ENCODE measurements at places on chromosomes 13 and 19.

GRCh38 chr13:49594576-49594975, 9.2 kb upstream of the RCBTB1 start:
- no peak for DNase-seq

DNA sequence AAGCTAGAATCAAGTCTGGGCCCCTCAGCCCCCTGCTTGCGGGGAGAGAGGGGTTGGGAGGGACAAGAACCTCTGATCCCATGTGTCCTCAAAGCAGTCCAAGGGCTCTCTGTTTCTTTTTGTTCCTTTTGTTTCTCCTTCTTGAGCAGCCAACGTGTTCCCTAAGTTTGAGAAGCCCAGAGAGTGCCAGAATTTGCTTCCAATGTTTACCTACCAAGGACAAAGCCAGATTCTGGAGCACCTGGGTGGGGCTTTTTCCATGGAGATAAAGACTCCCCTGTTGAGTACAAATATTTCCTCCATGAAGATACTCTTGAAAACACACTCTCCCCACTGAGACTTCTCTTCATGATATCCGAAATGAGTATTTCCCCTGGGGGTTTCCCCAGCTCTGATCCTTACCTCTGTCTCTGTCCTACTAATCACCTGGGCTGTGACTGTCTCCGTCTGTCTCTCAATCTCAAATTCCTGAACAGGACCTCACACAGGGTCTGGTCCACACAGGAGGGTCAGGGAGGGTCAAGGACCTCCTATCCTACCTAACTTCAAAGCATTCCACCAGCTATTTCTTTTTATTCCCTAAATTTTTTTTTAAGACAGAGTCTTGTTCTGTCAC, 27.4 kb downstream of the CD177 start:
- DNase-seq: no peak

- DNase-seq: no peak
Observed at GRCh38 chr13:100124265-100124664, 35.4 kb downstream of the PCCA start.

GRCh38 chr13:113648216-113648610, 9.8 kb downstream of the ATP4B start:
- peak; percentile 62 for DNase-seq

DNA sequence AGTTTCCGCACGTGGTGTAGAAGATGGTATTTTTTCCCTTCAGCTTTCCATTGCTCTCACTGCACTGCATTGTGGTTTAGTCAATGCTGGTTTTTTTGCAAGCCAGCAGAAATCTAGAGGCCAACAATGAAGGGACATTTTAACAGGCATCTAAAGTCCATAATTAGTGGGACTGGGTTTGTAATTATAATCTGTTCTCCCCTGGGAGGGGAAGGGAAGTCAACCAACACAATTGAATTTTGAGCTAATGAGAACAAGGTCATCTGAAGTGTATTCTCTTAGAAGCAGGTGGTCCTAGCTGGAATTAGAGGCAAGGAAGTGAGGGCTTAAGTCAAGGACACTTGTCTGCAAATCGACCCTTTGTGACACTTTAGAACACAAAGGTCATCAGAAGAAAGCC, 156.4 kb downstream of the MYO16 start:
- no peak for DNase-seq

DNA sequence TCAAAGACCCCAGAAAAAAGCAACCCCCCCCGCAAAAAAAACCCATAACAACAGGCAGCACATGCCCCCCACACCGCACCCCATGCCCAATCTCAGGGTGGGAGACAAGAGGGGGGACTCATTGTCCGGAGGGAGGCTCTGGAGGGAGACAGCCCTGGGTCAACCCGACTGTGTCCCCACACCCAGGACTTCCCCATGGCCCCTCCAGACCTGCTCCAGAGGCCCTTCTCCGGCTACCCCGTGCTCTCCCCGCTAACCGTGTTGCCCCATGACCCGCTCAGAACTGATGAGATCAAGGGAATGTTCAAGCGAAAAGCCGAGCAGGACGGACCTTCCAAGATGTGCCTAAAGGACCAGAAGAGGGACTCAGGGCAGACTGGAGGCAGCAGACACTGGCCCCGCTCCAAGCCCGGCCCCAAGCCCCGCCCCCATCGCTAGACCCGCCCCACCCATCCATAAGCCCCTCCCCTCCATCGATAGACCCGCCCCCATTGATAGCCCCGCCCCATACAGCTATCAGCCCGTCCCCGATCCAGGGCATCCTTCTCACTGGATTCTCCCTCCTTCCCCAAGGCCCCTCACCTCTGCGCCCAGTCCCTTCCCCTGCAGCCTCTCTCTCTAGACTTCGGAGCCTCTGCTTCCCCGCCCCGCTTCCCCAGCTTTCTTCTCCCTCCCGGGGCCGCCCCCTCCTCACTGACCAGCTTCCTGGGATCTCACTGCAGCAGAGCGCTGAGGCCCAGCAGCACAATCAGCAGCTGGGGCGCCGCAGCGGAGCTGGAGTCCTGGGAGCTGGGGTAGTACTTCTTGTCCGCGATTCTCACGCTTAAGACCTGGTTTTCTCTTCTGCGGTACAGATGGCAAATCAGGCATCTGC, 2.2 kb downstream of the BST2 start:
- DNase-seq: no peak

DNA sequence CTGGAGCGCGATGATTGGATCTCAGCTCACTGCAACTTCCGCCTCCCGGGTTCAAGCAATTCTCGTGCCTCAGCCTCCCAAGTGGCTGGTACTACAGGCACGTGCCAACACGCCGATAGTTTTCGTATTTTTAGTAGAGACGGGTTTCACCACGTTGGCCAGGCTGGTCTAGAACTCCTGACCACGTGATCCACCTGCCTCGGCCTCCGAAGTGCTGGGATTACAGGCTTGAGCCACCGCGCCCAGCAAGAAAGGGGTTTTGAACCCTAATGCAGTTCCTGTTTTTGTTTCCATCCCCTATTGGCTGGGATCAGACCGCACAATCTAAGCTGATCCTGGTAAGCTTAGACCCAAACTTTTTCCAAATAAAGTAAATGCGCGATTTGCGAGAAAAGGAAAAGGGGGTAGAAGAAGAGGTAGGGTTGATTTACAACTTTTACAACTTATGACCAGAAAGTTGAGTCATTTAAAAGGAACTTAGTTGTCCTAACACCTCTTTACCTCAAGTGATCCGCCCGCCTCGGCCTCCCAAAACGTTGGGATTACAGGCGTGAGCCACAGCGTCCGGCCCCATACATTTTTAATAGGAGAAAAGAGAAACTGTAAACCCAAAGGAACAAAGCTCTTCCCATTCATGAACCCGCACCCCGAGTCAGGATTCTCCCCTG, 764 bp downstream of the ZNF626 start:
- DNase-seq: no peak

DNA sequence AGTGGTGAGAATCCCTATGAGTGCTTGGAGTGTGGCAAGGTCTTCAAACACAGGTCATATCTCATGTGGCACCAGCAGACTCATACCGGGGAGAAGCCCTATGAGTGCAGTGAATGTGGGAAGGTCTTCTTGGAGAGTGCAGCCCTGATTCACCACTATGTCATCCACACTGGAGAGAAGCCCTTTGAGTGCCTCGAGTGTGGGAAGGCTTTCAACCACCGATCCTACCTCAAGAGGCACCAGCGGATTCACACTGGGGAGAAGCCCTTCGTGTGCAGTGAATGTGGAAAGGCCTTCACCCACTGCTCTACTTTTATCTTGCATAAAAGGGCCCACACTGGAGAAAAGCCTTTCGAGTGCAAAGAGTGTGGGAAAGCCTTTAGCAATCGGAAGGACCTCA, 18.7 kb upstream of the AURKC start:
- DNase-seq: no peak

DNA sequence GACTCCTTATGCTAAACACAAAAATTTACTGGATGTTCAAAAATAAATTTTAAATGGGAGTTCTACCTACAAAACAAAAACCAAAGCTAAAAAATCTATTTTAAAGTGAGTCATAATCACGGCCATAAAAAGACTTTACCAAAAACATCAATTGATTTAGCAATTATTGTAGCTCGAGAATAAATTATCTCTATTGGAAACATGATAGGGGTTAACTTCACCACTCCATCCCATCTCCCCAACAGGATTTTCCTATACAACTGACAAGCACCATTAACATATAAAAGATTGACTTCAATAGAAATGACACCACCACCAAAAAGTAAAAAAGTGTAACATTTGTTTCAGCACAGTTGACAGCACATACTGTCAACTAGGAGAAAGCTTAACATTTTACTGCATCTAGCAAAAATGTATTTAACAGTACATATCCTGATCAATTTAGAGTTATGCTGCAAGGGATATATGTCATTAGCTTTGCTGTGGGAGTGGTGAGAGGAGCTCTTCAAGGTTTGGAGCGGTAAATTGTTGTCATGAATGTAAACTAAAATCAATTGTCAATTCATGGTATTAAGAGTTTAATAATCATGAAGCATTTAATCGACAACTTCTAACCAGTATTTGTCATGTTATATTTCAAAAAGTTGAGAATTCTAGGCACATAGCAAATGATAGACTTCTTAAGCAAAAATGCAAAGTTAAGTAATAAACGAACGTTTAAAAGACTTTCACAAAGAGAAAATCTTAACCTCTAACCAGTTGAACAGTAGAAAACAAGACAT, 3.8 kb downstream of the UBL3 start:
- DNase-seq: no peak

- DNase-seq: no peak
Observed at GRCh38 chr19:2247433-2248101, 1.6 kb upstream of the AMH start.

DNA sequence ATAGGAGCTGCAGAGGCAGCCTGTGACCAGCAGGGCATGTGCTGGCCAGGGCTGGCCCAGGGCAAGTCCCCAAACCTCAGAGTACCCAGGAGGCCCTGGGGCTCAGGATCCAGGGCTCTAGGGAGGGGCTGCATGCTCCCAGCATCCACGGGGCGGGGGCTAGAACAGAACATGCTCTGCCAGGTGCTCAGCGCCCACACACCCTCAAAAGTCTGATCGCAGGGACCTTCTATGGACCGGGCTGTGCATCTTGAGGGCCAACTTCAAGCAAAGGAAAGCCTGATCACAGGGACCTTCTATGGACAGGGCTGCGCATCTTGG, 33.5 kb downstream of the ELL start:
- DNase-seq: peak; percentile 61

- DNase-seq: no peak
Observed at GRCh38 chr19:43747557-43748204, 7.1 kb downstream of the SMG9 start.

GRCh38 chr13:46077265-46077664, 24.7 kb upstream of the ZC3H13 start:
- DNase-seq: no peak

GRCh38 chr19:53103234-53104203, at the start of gene ZNF160:
ZNF160 (minus strand) TSS chr19:53103422; CDS start chr19:53086276, 17,146 bp downstream.
- peak; percentile 100 for DNase-seq

- DNase-seq: no peak
Observed at GRCh38 chr19:863315-863620, 3.8 kb downstream of the CFD start.

GRCh38 chr19:58117841-58118575, 20.0 kb upstream of the ZSCAN18 start:
- DNase-seq: no peak

GRCh38 chr13:27016875-27017274, 154.7 kb downstream of the USP12 start:
- DNase-seq: no peak

GRCh38 chr13:75073786-75074185, 408.2 kb downstream of the TBC1D4 start:
- DNase-seq: no peak

- DNase-seq: no peak
Observed at GRCh38 chr13:85377783-85378182, 421.4 kb downstream of the SLITRK6 start.

GRCh38 chr13:112959206-112959605, 9.8 kb upstream of the MCF2L start:
- DNase-seq: peak; percentile 33

DNA sequence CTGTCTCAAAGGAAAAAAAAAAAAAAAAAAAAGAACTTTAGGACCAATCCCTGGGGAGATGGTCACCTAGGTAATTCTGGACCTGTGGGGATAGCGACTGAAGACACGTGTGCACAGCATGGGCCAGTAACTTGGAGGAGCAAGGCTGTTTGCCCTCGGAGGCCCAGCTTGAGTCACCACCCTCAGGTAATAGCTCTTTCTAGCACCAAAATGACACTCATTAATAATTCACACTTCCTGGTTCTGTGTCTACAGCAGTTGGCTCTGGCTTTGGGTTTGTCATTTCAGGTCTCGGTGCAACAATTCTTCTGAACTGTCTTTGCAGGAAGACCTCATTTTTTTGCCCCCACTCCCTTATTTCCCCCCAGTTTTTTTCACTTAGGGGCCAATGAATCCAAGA, 3.9 kb upstream of the ATP11A start:
- DNase-seq: no peak

DNA sequence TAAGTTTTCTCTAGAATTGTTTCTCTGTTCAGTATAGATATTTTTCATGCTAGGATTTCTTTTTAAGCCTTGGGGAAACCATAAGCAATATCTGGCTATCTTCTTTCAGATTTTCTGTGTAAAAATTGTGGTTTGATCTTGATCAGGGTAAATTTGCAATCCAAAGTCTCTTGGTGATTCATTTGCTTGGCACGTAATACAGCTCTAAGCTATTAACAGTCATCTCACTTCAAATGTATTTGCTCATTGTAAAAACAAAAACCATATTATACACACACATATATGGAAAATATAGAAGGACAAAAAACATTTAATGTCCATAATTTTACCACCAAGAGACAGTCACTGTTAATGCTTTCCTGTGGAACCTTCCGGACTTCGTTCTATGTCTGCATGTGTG, 191.0 kb downstream of the SHISA2 start:
- no peak for DNase-seq

GRCh38 chr19:52269338-52270261, at the start of gene ZNF766:
ZNF766 (plus strand) TSS chr19:52269587; CDS start chr19:52269614, 27 bp downstream.
- DNase-seq: peak; percentile 99

- DNase-seq: no peak
Observed at GRCh38 chr19:11288349-11288748, 7.6 kb upstream of the TSPAN16 start.

DNA sequence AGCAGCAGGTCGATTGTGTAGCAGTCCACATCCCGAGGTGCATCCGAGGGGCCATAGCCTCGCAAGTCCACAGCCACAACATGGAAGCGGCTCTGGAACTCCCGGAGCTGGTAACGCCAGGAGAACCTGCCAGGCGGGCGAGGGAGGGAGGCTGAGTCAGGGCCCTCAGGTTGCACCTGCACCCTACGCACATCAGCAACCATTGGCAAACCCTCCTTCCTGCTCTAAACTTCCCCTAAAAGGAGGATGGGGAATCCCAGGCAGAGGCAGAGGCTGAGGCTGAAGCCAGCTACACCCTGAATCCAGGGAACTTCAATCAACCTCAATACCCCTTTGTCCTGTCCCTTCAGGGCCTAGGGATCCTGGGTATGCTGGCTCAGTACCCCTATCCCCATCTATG, 977 bp downstream of the EPHX3 start:
- DNase-seq: no peak

- no peak for DNase-seq
Observed at GRCh38 chr13:96898646-96899254, 95.5 kb downstream of the OXGR1 start.

DNA sequence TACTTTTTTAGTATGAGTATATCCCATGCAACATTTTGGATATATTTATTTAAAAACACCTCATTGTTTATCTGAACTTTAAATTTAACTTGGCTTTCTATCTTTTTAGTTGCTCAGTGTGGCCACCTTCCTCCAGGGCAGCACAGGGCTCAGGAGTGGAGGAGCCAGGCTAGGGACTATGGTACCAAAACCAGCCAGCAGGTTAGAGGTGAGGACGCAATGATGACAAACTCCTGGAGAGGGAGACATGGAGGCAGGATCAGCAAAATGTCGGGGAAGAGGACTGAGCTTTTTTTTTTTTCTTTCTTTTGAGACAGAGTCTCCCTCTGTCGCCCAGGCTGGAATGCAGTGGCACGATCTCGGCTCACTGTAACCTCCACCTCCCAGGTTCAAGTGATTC, 29.6 kb upstream of the CALM3 start:
- DNase-seq: no peak

All from spleen (tissue), 13 donors.